ENCODE measurements at places on chromosomes 4 and X.

DNA sequence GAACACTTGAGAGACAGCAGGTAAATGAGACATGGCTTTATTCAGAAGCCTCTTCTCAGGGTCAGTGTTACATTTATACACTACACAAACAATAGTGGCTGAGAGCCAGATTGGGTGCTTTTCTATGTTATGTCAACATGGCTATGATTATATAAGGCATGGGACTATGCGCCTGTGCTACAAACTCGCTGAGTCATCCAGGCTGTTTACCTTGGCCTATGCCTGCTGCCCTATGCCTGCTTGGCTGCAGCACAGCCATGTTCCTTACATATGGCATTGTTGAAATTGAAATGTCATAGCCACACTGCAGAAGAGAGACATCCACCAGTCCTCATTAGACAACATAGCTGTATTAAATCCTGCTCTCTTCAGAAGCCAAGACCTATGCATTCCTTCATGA, 236.3 kb upstream of the NWD2 start:
- no peak for DNase-seq

DNA sequence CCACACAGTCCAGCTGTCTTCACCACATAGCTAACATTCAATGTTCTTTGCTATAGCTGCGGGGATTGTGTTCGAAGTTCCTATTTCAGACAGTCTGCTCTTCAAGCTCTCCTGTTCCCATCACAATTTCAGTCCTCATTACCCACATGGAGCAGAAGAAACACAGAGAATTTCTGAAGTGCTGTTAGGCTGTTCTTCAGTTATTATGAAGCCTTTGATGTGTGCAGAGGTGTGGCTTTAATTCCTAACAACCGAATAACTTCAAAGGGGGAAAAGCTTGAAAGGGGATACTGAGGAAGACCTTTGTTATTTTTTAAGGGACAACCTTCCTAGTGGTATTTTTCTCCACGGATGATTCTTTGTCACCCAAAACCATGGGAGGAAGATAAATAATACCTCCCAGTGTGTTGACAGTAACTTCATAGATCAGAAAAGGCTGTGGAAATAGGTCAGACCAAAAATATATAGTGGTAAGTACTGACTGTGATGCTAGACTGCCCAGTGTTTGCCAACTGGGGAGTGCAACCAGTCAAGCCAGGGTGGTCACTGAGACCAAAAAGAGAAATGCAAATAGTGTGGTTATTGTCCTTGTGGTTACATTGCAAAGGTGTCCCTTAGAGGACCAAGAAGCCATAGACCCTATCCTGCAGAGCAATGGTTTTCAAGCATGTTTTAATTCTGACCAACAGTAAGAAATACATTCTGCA, 52.1 kb downstream of the PRKG2 start:
- no peak for DNase-seq

DNA sequence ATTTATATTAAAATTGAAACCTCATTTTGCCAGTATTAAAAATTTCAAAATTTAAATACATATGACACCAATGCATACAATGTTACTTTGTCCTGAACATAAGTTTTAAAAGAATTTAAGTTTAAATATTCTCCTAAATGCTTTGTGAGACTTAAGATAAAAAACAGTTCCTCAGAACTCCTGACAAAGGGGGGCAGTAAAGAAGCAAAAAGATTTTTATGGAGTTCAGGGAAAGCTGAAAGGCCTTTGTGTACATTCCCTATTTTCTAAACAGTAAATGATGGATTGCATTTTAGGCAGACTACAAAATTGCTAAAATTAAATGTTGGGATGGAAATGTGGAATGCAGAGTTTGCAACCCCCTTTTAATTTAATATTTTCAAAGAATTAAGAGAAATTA, 81.7 kb downstream of the SNCA start:
- no peak for DNase-seq

DNA sequence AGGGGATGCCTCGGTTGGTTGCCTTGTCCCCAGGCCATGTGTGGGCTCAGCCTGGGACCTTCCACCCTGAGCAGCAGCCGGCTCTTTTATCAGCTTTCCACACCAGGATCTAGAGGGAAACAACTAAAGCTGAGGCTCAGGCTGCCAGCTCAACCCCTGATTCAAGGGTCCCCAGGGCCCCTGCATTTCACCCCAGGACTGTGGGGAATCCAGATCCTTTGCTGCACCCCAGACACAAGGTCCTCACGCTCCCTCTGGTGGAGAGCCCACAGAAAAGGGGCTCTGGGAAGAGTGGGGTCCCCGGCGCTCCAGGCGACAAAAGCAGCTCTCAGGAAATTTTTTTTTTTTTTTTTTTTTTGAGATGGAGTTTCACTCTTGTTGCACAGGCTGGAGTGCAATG, 64.3 kb downstream of the ZFYVE28 start:
- DNase-seq = no peak

DNA sequence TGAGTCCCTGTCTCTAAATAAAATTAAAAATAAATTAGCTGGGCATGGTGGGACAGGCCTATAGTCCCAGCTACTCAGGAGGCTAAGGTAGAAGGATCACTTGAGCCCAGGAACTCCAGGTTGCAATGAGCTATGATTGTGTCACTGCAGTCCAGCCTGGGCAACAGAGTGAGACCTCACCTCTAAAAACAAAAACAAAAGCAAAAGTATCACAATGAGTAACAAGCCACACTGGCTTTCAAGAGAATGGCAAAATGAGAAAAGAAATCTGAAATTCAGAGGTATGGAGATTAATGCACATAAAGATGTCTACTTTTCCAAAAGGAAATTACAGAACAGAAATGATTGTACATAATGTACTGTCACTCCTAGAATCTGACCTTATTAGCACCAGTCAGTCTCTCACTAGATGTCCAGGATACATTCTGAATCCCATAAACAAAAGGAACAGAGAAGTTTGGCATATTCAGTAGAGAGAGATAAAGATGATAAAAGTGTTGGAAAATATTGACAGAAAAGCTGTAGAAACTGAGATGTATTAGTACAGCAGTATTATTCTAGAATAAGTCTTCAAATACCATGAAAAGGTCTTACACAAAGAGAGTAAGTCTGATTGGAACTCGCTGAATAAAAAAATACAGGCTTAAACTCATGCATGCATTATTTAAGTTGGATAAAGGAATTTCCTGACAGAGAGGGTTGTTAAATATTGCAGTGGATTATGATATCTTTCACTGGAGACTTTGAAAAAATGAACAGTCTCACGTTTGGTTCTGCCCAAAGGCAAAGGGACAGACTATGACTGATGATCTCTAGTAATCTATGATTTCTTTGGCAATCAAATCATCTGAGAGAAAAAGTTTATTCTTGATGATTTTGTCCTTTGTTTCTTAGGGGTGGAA, 102.5 kb downstream of the SH3RF1 start:
- no peak for DNase-seq

GRCh38 chr4:33160126-33160525, 2440.0 kb downstream of the PCDH7 start:
- DNase-seq = no peak

DNA sequence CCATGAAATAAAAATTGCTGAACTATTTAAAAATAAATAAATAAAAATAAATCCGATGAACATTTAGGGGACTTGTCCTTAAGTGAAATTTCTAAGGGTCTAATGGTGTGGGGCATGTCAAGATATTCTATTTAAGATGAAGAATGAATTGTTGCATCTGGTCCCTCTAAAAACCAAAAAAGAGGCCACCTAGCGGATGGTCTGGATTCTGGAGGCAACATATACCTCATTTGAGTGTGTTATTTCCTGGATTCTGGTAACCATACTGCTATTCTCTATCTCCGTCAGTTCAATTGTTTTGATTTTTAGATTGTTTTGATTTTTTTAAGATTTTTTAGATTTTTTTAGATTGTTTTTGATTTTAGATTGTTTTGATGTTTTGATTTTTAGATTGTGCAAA, 28.3 kb downstream of the AGTR2 start:
- no peak for DNase-seq

- DNase-seq = no peak
Observed at GRCh38 chr4:113285501-113285900, 236.0 kb downstream of the ANK2 start.

DNA sequence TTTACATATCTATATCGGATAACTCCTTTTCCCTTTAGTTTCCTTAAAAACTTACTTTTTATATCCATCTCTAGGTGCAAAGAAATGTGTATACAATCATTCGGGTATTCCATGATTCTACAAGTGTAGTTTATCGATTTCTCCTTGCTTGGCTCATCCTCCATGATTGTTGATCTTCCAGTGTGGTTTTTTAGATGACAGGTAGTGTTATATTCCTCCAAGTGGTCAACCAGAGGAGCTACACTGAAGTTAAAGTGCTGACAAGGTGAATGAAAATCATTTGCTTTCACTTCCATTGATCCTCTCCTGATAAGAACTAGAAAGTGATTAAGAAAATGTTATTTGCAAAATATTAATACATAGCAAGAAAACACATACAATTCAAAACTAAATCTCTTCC, 38.5 kb downstream of the TMEM156 start:
- DNase-seq = no peak

GRCh38 chrX:144730471-144730870, 516.8 kb upstream of the SPANXN1 start:
- no peak for DNase-seq

- DNase-seq = no peak
Observed at GRCh38 chr4:176432811-176433540, 113.2 kb downstream of the SPCS3 start.

- no peak for DNase-seq
Observed at GRCh38 chr4:155143512-155143911, 64.9 kb upstream of the NPY2R start.

- no peak for DNase-seq
Observed at GRCh38 chr4:101784957-101785356, 5.6 kb upstream of the BANK1 start.

DNA sequence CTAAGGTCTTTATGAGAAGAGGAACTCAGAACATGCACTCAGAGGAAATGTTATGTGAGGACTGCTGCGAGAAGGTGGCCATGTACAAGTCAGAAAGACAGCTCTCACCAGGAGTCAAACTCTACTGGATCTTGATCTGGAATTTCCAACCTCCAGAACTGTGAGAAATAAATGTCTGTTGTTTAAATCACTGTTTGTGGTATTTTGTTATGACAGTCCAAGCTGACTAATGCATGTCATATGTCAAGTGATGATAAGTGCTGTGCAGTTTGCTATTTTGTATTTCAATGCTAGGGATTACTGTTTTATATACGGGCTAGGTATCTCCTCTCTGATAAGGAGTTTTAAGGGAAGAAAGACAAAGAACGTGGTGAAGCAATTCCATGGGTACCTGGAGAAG, 162.3 kb downstream of the CPEB2 start:
- DNase-seq = no peak

- DNase-seq = no peak
Observed at GRCh38 chr4:18850867-18851266, 829.3 kb upstream of the LCORL start.

DNA sequence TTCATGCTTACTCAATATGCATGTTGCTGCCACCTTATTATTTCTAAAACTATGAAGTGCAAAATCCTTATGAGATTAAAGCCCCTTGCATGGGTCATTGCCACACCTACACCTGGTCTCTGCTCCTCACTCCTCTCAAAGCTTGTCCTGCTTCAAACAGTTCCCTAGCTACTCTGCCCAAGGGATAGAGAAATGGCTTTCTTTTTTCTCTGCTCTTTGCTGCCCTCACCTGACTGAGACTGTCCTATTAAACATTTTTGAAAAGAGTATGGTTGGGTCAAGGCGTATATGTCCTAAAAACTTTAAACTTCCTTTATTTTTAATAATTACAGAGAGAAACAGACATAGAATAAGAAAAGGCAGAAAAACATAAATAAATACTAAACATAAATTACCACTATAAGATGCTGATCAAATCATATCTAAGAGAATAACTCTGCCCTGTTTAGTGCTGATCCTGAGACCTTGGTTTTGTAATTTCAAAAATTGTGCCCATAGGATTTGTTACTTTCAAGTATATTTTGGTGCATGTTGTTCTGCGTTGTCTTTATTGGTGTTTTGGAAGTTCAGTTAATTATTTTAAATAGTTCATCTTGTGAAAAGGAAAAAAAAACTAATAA, 704.9 kb upstream of the PABPC4L start:
- DNase-seq = no peak

GRCh38 chrX:640641-641040, 10.1 kb downstream of the SHOX start:
- no peak for DNase-seq
